Thymus (tissue), 14 donors: ENCODE measurements at places on chromosomes 6 and 20.

DNA sequence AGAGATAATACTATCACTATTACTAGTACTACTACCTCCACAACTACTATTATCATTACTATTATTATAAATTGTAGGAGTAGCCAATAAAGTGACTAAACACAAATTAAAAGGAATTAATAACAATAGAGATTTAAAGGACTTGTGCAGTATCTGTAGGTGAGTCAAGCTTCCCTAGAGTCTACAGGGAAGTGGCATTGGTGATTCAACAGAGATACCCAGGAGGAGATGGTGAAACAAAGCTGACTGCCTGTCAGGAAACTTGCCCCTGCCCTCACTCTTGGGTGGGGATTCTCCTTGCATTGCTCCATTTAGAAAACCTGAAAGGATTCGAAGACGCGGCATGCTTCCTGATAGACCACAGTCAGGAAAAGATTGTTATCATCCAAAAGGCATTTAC is 23.3 kb upstream of the BCLAF1 start:
- DNase-seq = no peak

DNA sequence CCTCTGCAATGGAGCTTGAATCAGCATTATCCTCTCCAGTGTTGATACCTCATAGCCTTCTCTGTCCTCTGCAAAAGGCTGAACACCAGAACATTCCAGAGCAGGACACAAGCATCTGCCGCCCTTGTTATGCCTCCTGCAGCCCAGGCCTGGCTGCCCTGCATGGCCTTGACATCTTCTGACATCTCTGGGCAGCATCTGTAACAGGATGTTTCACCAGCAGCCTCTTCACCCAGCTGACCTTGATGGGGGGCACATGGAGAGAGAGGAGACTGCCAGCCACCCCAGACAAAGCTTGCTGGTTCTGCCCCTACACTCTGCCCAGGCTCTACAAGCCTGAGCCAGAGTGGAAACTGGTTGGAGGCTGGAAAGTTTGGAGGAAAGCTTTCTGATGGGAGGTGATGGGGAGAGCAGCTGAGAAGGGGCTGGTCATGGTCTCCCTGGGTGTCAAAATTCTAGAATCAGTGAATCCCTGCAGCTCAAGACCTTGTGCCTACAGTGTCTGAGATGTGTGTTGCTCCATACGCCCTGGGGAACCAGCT is 145.1 kb downstream of the MRPL14 start:
- no peak for DNase-seq

- DNase-seq = no peak
These were observed 627.6 kb downstream of the MMUT start for GRCh38 chr6:48835421-48835958.

DNA sequence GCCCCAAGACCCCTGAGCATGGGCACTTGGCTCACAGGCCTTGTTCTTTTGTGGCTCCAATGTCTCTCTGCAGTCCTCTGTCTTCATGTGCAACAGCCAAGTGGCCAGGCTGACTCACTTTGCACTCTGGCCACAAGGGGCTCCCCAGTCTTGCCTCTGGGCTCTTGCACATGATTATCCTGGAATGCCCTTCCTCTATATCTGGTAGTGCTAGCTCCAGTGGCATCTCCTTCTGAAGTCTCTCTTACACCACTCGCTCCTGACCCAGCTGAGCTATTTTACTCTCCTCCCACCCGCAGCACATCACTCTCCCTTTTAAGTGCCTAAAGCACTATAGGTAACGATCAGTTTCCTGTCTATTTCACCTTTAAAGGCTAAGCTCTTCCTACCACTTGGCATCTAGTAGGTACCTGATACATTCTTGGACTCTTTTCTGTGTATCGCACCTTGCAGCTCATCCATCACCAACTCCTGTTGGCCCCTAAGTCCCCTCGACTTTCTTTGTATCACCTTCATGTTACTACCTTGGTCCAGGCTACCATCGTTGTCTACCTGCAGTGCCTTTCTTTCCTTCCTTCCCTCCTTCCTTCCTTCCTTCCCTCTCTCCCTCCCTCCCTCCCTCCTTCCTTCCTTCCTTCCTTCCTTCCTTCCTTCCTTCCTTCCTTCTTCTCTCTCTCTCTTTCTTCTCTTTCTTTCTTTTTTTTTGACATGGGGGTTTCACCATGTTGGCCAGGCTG is 211.9 kb upstream of the RNF24 start:
- no peak for DNase-seq

- DNase-seq = no peak
These were observed 72.3 kb downstream of the JARID2 start for GRCh38 chr6:15317934-15318902.

DNA sequence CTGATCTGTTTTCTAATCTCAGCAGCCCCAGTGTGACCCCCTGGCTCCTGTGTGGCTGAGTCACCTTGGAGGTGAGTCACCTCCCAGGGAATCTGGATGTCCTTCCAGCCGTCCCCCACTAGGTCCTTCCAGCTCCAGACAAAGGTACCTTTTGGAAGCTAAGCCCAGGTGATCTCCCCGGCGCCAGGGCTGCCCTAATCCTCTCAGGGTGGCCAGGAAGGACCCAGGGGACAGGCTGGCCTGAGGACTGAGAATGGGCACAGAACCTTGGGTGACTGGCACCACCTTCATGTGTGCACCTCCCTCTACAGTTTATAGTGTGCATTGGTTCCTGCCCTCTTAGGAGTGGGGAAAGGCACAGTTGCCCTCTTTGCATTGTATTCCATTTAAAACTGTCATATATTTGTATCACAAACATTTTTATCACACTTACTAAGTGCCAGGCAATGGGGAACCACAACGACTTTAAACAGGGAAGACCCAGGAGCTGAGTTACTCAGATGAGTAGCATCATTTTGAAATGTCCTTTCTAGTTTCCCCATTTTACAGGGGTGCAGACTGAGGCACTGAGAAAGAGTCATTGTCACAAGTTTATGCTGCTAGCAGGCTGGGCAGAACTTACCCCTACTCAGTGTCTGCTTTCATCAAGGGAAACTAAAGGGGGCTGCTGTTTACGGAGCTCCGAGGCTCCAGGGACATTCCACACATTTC is 2.6 kb upstream of the BPIFB4 start:
- peak; percentile 20 for DNase-seq

- no peak for DNase-seq
These were observed 25.3 kb downstream of the TBC1D7 start for GRCh38 chr6:13302751-13303667.

DNA sequence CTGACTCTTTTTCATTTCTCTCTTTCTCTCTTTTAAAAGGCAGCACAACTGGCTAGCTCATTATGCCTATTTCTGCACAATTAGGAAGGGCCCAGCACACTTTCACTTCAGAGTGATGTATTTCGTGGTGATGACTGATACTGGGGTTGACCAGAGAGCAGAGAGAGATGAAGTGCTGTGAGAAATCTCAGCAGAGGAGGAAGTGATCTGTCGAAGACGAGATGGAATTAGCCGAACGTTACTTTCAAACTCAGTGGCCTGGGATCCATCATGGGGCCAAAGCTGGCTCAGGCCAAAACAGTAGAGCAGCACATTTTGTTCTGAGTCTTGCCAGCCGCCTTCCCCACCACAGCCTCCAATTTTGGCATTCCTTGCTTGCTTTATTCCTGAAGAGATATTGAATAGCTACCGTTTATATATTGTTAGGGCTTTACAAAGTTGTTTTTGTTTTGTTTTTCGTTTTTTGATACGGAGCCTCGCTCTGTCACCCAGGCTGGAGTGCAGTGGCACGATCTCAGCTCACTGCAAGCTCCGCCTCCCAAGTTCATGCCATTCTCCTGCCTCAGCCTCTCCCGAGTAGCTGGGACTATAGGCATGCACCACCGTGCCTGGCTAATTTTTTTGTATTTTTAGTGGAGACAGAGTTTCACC is 213.2 kb upstream of the ECI2 start:
- no peak for DNase-seq

- DNase-seq = no peak
These were observed 34.2 kb downstream of the ANKRD60 start for GRCh38 chr20:58194175-58194791.

GRCh38 chr6:41747256-41748101 is at the start of gene PGC:
TSS of gene PGC (minus strand) at chr6:41747397. CDS start at chr6:41747334, 63 bp downstream.
- DNase-seq = no peak

DNA sequence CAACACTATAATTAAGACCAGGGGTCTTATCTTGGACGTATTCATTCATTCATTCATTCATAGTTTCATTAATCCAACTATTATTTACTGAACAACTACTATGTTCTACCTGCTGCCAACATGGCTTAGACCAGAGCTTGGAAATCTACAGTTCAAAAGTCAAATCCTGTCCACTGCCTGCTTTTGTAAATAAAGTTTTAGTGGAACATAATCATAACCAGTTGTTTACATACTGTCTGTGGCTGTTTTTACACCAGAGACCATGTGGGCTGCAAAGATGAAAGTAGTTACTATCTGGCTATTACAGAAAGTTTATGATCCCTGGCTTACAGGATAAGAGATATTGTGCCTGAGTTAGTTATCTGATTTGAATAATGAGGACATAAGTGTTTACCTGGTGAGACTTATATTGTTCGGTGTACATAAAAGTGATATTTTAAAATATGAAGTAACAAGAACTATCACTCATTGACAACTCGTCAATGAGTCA is 567.7 kb downstream of the TFAP2B start:
- no peak for DNase-seq
